ENCODE measurements at places on chromosomes 7 and 10.

DNA sequence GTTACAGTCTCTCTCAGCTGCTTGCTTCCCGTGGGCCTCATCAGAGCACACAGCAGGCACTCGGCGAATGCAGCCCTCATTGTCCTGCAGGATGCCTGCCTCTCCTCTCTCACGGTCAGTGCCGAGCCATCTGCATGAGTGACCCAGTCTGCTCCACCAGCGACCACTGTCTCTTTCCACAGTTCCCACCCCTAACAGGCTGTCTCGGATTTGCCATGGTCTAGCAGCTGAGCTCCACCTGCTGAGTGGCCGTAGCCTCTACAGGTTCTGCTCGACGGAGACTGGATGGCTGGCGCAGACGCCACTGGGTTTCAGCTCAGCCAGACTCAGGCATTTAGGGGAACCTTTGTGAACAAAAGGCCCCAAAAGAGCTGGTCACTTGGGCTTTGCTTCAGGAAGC lies 209.4 kb upstream of the FOXK1 start:
- no peak for DNase-seq

GRCh38 chr7:111735661-111736551 lies 173.6 kb upstream of the IMMP2L start:
- peak; percentile 68 for DNase-seq

DNA sequence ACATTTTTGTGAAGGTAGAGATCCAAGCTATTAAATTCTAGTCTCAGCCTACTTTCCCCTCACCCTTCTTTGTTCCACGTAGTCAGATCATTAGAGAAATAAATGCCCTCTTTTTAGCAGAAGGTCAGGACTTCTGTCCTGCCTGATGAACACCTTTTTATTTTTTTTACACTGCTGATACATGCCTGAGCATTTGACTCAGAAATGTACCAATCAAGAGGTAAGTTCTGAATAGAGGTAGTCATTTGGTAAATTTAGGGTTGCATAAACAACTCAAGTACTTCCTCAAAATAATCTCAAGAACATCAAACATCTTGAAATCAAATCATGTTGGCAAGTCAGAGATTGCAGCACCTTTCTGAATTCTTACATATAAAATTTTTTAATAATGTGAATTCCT lies 133.7 kb downstream of the MYO3A start:
- no peak for DNase-seq

GRCh38 chr7:22811746-22812280 lies 10.8 kb downstream of the TOMM7 start:
- DNase-seq, result no peak
